ENCODE measurements at places on chromosomes 16 and 17. TPM values are rescaled to one million over a fixed set of nuclear protein-coding genes. Genes with fewer than 3 reads are reported as not detected.
A peak's percentile ranks its signal among the peaks of the same experiment; 100 is the strongest.

Gene ITGA2B
- total RNA-seq: 0.26 TPM

Gene TIGD7
- 9.2 TPM for total RNA-seq

GRCh38 chr16:24511174-24511573 is 28.2 kb upstream of the RBBP6 start:
- DNase-seq: no peak

DNA sequence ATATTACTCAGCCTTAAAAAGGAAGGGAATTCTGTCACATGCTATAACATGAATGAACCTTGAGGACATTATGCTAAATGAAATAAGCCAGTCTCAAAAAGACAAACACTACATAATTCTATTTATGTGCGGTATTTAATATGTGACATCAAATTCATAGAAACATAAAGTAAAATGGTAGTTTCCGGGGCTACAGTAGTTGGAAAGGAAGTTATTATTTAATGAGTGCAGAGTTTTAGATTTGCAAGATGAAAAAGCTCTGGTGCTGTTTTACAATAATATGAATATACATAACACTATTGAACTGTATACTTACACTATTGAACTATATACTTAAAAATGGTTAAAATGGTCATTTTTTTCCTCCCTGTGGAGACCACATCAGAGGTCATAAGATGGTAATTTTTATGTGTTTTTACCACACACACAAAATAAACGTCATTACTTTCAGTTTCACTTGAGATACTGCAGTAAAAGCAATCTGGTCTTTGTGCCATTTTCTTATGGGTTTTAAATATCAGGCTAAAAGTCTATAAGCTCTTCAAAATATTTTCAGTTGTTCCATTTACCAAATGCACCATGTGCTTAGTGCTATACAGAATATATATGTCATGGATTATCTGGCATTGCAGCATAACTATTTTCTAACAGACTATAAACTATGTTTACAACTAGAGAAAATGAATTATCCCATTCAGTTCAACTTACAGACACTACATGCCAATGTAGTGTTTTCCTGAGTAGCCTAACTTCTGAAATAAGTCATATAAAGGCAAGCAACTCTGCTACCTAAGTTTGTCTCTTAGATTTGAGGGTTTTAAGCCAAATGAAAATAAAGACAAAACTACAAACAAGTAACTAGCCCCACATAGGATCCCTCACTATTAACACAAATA is 90.9 kb downstream of the SPAG9 start:
- DNase-seq: peak; percentile 73

GRCh38 chr16:80085606-80086005 is 455.2 kb upstream of the DYNLRB2 start:
- no peak for DNase-seq

DNA sequence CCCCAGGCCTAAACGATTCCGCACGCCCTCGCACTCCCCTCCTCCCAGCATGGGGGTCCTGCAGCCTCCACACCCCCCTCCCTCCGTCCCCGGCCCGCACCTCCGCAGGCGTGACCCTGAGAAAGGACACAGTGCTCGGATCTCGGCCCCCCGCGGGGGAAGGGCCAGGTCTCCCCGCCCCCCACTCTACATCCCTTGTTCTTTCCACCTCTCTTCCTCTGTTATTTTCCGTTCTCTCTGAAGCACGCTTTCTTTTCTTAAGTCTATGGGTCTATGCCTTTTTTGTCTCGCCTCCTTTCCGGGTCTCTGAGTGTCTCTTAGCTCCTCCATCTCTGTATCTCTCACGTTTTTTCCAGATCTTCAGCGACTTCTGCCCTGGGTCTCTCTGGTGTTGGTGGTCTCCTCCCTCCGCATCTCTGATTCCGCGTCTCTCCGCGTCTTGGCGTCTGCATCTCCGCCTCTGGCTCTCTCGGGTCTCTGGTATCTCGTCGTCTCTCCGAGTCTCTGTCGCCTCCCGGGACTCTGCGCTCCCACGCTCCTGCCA is 2.1 kb upstream of the HES7 start:
- peak; percentile 34 for DNase-seq
